ENCODE measurements at places on chromosomes 16 and 17.

DNA sequence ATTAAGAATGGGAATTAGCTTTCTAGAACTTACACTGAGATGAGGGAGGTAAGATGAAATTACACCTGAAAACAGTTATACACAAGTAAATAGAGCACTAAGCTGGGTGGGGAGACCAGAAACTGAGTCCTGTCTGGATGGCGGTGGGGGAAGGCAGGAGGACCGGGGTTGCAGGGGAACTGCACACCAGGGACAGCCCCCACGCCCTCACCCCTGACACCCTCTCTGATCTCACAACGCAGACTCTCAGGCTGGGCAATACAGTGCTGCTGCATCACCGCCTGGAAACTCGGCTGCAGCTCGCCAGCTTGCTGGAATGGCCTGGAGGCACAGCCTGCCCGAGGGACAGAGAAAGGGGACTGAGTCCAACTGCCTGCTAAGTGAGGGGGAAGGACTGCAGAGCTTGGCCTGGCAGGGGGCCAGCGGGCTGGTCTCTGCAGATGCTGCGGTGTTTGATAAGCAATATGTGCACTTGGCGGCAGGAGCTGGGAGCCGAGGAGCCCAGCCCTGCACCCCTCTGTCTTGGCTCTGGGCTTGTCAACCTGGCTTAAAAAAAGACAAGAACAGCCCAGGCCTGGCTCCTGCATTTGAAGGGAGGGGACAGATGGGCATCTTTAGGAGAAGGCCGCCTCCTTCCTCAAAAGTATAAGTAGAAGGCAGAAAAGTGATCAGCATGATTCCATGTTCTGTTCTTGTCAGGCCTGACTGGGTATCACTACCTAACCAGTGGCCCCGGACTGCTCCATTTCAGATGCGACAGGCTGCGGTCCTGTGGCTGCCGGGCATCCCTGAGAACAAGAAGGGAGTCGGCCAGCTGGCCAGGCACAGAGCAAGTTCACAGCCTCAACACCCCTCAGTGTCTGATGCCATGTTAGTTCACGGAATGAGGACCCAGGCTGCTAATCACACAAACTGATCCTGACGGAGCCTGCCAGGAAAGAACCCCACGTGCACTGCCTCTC lies 30.2 kb downstream of the SPHK1 start:
- no peak overlapping the region for H3K4me3 ChIP-seq
- H3K27ac ChIP-seq = no peak overlapping the region
- DNase-seq = no peak

DNA sequence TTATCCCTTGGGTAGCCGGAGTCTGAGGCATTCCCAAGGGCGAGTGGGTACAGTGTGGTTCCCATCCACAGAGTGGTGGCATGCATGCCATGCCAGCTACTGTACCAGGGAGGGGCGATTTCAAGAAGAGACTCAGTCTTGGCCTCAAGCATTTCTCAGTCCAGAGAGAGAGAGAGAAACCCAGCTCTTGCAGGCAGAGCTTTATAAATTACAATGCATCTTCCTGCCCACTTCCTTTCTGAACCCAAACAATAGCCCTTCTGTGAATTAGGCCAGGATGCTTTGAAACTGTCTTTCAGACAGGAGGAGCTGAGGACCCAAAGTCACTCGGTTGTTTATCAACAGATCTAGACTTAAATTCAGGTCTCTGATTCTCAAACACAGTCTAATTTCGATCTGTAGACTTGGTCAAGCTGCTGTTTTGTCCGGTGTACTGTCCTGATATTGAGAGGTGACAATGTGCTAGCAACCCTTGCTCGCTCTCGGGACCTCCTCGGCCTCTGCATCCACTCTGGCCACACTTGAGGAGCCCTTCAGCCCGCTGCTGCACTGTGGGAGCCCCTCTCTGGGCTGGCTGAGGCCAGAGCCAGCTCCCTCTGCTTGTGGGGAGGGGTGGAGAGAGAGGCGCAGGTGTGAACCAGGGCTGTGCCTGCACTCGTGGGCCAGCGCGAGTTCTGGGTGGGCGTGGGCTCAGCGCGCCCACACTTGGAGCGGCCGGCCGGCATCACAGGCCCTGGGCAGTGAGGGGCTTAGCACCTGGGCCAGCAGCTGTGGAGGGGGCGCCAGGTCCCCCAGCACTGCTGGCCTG lies 408.0 kb downstream of the UTP18 start:
- no peak overlapping the region for H3K4me3 ChIP-seq
- H3K36me3 ChIP-seq = no peaks in the 10 kb centered on the region
- H3K27me3 ChIP-seq = peaks cover 5% of the 10 kb centered on the region
- no peak for DNase-seq
- peaks cover 8% of the 10 kb centered on the region for H3K4me1 ChIP-seq
- H3K27ac ChIP-seq = no peak overlapping the region

DNA sequence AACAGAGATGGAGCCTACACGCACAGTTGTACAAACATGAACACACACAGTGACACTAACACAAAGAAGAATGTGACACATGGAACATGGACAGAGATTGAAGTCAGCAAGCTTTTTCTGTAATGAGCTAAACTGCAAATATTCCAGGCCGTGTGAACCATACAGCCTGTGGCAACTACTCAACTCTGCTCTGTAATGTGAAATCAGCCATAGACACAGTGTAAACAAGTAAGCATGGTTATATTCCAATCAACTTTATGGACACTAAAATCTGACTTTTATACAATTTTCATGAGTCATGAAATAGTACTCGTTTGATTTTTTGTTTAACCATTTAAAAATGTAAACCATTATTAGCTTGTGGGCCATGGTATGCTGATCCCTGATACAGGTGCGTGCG lies 120.2 kb downstream of the SMG6 start:
- no peaks in the 10 kb centered on the region for H3K27me3 ChIP-seq
- no peak for DNase-seq
- H3K4me3 ChIP-seq = no peak overlapping the region
- no peak overlapping the region for H3K27ac ChIP-seq

DNA sequence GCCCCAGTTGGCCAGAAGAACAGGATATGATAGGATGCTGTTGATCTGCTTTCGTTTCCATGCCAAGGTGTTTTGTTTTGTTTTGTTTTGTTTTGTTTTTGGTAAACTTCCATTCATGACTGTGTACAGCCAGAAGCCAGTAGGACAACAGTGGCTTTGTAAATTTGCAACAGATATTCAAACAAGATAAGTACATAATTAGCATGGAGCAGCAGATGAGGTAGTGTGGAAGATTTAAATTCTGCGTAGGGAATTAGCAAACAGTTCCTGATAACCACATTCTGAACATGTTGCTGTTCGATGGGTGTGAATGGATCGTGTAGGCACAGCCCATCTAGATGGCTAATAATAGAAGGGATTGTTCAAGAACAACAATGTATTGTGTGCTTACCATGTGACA lies 1080.1 kb upstream of the RBFOX1 start:
- DNase-seq = no peak
- no peaks in the 10 kb centered on the region for H3K4me1 ChIP-seq
- H3K27me3 ChIP-seq = no peaks in the 10 kb centered on the region
- H3K27ac ChIP-seq = no peak overlapping the region
- no peak overlapping the region for H3K4me3 ChIP-seq
- H3K36me3 ChIP-seq = no peaks in the 10 kb centered on the region
